Neural progenitor cell (in vitro differentiated cells): ENCODE measurements at places on chromosomes 2 and 18. TPM values are rescaled to one million over a fixed set of nuclear protein-coding genes. Genes with fewer than 3 reads are reported as not detected.

GRCh38 chr2:215660687-215661086 is 224.8 kb upstream of the FN1 start:
- no peak for DNase-seq

- DNase-seq = no peak
These were observed 852.5 kb downstream of the GALR1 start for GRCh38 chr18:78102135-78102534.

The MEIS1 gene
- total RNA-seq = 10.7 and 14.7 TPM in 2 replicates

DNA sequence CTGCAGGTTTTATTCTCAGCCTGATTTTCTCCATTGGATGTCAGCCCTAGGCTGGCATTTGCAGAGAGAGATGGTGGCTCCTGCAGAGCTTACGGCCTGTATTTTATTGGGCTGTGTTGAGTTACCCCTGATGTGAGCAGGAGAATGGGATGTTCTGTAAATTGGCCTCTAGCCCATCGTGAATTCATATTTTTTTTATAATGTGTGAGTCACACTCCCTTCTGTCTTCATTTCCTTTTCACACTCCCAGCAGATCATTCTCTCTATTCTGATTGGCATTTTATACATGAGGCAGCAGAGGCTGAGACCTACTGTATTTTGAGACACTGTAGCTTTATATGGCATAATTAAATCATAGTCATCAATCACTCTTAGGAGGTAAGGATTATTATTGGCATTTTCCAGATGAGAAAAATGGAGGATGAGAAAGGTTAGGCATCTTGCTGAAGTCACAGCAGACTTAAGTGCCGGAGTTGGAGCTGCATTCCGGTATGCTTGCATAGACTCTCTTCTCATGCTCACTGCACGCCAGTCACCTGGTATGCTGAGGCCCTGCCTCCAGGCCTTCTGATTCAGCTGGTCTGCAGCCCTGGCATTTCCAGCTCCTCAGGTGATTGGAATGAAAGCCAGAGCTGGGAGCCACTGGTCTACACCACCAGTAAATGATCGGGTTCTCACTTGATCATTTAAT is 142.4 kb downstream of the NEDD4L start:
- no peak for DNase-seq

The ZNF514 gene
- 24.0 and 28.7 TPM in 2 replicates for total RNA-seq

GRCh38 chr2:36963106-36963505 is 3.2 kb downstream of the STRN start:
- DNase-seq = no peak
